ENCODE measurements at places on chromosomes 2 and 18.
A peak's percentile ranks its signal among the peaks of the same experiment; 100 is the strongest.

DNA sequence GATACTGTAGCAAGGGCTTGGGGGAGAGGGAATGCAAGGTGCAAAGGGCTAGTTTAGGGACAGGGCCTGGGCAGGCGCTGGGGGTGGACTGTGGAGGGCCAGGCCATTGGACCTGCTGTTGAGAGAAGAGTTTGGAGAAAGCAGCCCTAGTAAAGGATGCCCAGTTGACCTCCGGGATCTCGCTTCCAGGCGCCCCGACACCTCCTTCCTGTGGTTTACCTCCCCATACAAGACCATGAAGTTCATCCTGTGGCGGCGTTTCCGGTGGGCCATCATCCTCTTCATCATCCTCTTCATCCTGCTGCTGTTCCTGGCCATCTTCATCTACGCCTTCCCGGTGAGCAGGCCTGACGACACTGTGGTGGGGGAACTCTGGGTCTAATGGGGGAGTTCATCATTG, 229.0 kb downstream of the DYSF start:
- no peak for DNase-seq

- no peak for DNase-seq
Observed at GRCh38 chr2:220857368-220857767, 714.7 kb downstream of the EPHA4 start.

- DNase-seq, result no peak
Observed at GRCh38 chr18:72013427-72013850, 530.7 kb downstream of the CBLN2 start.

DNA sequence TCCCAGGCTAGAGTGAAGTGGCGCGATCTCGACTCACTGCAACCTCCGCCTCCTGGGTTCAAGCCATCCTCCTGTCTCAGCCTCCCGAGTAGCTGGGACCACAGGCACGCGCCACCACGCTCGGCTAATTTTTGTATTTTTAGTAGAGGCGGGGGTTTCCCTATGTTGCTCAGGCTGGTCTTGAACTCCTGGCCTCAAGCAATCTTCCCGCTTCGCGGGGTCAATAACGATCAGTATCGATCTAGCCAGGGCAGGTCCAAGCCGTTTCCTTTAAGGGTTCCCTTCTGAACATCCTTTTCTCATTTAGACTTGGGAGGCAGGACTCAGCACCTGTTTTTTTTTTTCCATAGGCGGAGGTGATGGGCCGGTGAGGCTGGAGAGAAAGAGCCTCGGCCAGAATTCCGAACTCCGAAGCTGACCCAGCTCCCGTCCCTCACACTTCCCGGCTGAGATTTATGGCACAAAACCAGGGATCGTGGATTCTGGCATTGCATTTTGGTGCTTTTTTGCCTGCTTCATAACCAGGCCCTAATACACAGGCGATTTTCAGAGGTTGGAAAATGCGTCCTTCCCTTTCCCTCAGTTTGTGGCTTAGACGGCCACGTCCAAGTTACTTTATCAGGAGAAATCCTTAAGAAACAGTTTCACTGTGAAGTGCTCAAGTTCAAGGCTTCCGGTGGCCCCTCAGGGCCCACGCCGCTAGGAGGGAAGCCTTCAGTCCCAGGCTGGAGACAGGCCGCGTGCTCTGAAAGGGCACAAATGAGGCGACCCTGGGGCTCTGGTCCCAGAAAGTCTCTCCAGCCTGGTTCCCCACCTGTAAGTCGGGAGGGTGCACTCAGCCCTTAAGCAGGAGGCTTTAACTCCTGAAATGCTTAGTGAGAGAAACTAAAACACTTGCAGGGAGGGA, 998 bp upstream of the SLC66A3 start:
- no peak for DNase-seq

DNA sequence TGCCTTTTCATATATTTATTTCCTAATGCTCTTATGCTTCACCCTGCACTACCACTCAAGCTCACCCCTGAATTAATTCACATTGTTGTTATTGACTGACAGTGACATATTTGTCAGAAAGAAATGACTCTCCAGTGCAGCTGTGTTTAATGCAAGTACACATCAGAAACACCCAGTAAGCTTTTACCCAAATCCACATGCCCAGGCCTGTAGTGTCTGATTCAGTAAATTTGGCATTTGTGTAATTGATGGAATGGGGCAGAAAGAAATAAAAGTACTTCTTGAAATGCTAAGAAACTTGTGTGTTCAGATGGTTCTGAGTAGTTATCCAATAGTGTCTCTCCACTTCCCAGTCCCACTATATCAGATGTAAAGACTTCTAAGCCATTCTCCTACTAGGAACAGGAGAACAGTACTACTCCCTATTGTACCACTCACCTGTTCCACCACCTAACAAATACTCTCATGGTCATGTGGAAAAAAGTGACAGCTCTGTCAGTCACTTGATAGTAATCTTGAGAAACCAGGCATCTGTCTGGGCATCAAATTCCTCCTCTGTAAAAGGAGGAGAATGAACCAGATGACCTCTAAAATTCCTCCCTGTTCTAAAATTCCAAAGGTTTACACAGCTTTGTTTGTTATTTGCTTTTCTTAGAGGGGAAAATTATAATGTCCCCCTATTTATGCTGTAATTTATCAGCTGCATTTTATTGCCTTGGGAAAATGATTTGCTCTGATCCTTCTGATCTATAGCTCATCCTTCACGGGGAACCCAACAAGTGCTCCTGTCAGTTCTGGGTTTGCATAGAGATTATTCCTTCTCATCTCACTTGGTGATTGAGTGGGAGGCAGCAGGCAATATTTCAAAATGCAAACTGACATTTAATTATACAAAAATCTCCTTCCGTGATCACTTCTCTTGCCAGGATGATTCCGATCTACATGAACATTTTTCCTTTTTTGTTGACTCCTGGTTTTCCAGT, 70.9 kb downstream of the ZNF385B start:
- no peak for DNase-seq

GRCh38 chr2:33788044-33788443, 188.9 kb upstream of the FAM98A start:
- DNase-seq, result peak; percentile 85

DNA sequence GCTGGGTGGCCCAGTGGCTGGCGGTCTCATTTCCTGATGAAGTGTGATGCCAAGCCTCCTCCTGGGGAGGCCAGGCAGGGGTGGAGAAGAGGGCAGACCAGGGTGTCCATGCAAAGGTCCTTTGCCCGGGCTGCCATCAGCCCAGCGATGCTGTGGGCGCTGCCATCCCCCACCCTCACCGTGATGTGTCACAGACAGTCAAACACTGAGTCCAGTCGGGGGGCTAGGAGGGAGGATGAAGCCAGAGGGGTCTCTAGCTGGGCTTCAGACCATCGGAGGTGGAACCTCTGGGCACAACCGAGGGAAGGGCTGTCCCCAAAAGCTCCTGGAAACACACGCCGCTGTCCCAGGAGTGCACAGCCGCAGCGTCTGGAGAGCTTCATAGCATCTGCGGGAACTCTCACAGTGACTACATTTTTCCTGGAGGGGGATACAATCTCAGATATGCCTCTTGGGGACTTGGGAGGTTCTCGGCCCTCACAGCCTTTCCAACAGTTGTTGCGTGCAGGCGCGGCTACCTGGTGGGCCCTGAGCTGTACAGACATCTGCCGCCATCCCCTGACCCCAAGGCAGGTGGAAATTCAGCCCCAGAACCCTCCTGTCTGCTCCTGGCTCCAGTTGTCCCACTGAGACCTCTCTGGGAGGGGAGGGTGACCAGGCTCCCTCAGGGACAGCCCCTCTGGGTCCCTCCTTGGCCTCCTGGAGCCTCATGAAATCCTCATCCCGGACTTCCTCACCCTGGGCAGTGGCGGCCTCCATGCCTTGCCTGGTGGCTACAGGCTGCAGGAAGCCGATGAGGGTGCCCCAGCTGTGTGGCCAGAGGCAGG, 26.5 kb upstream of the OTOS start:
- no peak for DNase-seq

- no peak for DNase-seq
Observed at GRCh38 chr2:43441195-43441594, 154.6 kb downstream of the THADA start.

Measured in BJ (cell line).